ENCODE measurements at places on chromosomes 16 and 17.

- no peak for DNase-seq
These were observed 10.9 kb downstream of the ZACN start for GRCh38 chr17:76089680-76090516.

DNA sequence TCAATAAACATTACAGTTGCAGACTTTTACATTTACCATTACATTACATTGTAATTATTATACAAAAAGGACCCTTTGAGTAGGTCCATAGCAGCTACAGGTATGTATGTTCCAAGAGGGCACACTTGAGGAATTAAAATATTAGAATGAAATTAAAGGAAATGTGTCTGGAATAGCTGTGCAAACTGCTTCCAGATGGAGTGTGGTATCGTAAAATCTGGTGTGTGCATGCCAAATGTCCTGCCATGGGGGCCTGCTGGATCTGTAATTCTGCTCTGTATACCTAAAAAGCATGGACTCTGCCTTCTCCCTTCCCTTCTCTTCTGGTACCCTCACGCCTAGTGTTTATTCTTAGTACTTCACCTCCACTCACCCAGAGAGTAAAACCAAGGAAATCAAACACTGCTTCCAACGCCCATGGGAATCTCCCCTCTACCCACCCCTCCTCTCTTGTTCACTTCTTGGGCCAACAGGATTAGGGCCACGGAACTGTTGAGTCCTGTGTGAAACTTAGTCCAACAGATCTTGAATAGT, 38.7 kb downstream of the STH start:
- DNase-seq = no peak

- no peak for DNase-seq
These were observed 48.6 kb downstream of the ABCA8 start for GRCh38 chr17:68906638-68907037.

DNA sequence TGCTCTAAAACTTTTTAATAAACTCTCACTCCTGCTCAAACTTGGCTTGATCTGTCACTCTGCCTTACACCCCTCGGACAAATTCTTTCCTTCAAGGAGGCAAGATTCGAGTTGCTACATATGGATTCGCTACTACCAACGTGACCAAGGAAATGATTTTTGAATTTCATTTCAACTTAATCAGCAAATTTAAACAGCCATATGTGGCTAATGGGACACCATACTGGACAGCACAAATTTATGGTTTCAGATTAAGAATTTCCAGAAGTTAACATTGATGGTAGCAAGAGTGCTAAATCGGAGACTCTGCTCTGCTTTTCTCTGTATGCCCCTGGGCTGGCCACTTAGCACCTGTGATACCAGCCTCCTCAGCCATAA, 318.2 kb upstream of the PSMD7 start:
- DNase-seq = no peak

DNA sequence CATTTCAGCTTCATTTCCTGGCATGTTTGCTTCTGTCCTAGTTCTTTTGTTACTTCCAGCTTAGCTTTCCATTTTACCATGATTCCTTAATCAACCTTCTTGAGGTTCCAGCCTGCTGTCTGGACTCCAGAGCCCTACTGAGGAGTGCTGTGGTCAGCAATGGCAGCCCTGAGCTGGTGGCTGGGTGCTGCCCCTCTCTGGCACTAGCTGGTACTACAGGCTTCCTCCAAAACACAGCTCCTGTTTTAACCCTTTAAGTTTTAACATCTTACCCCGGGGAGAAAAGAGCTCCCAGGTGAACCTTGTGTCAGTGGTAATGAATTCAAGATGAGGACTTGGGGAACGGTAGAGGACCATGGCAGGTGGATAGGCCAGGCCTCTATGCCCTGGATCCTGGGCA, 395.5 kb downstream of the TMEM114 start:
- no peak for DNase-seq

DNA sequence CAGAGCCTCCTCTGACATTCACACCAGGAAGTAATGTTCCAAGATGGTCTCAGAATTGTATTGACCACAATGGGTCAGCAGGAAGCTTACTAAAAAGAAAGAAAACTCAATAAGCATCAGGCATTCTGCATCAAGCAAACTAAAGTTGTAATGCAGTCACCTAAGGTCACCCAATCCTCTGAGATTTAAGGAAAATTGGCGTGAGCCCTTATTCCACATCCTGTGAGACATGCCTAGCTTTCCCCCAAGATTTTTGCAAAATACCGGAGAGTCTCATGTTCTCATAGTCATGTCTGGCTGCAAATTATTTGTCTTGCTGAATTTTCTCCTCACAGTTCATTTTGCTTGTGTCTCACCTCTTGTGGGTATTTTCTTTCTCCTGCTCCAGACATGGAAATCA, 417.1 kb upstream of the SOX9 start:
- DNase-seq = no peak

DNA sequence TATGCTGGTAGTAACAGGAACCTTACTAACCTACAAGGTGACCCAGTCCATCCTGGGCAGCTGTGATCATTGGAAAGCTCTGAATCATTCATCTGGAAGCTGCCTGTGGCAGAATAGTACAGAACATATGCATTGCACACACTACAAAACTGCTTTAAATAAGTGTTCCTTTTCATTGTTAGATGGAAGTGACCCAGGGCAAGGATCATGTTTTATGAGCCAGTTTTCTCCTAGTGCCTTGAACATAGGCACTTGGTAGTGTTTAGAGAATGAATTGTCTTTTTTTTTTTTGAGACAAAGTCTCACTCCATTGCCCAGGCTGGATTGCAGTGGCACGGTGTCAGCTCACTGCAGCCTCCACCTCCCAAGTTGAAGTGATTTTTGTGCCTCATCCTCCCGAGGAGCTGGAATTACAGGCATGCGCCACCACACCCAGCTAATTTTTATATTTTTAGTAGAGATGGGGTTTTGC, 55.4 kb downstream of the TENT4B start:
- no peak for DNase-seq

GRCh38 chr17:37079735-37080134, 131.0 kb downstream of the AATF start:
- DNase-seq = no peak

DNA sequence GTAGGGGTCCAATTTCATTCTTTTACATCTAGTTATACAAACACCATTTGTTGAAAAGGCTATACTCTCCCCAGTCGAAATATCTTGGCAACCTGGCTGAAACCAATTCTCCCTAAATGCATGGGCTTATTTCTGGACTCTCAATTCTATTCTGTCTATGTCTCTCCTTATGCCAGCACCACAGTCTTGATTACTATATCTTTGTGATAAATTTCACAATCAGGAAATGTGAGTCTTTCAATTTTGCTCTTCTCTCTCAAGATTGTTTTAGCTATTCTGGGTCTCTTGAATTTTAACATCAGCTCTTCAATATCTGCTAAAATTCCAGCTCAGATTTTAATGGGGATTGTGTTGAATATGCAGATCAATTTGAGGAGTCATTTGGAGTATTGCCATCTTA, 5.9 kb upstream of the TRIM25 start:
- DNase-seq = no peak

DNA sequence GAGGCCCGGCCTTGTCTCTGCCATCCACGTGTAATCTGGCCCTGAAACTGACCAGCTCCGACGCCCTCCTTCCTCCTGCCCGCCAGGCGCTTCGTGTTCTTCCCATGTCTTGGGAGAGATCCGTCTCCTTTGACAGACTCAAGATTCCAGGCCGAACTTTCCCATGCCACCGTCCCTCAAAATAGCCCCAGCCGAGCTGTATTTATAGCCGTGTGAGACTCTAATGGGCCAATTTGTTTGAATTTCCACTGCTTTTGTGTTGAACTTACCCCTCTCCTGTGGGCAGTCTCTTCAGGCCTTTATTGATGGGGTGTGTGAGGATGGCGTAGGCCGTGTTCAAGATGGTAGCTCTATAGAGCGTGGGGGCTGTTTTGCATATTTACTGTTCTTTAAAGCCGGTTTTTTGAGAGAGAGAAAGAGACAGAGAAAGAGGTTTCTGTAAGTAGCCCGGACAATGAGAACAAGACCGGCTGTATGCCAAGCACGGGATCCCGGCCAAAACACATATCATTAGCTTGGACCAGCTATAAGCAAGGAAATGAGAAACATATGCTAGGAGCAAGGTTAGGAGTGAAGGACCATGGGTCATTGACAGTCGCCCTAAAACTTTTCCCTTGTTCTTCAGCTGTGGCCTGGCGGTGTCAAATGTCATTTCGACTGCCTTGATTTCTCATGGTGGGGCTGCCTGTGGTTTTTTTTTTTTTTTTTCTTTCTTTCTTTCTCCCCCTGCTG, 124.5 kb upstream of the ZFHX3 start:
- DNase-seq = no peak

DNA sequence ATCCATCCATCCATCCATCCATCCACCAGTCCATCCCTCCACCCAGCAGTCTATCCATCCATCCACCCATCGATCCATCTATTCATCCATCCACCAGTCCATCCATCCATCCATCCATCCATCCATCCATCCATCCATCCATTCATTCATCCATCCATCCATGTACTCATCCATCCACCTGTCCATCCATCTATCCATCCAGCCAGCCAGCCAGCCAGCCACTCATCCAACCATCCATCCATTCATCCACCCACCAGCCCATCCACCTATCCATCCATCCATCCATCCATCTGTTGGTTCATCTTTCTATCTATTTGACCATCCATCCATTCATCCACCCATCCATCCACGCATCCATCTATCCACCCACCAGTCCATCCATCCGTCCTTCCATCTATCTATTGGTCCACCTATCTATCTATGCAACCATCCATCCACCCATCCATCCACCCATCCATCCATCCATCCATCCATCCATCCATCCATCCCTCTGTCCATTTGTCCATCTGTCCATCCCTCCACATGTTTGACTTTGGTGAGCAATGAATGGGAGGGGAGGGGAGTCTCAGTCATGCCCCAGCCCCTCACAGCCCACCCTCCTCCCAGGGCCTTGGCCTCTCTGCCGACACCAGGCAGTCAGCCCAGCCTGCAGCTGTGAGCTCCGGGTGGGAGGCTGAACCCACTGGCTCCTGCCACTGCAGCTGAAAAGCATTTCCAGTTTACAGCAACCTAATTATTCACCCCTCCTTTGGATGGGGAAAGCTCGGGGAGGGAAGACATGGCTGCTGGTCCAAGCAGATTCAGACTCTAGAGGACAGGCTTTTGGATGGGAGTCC, 38.1 kb upstream of the SSTR5 start:
- peak; percentile 62 for DNase-seq

DNA sequence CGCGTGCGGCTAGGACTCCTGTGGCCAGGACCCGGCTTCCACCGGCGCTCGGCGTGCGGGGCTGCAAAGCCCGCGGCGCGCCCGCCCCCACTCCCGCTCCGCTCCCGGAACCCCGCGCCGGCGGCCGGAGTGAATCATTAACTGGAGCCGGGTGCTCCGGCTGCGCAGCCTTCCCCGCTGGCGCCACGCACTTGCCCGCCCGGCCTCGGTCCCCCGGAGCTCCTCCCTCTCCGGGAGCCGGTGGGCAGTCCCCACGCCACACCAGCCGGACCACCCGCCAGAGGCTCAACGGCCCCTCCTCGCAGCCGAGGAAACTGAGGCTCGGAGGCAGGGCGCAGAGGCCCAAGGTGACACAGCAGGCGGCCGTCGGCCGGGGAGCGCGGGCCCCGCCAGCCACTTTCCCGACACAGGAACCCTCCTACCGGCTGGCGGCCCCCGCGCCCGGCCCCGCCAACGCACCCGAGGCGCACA, 580 bp downstream of the BCAR1 start:
- DNase-seq = no peak

GRCh38 chr16:30844671-30845449, 49.0 kb downstream of the BCL7C start:
- peak; percentile 72 for DNase-seq

GRCh38 chr17:13031718-13032350, 14.0 kb upstream of the ELAC2 start:
- DNase-seq = no peak

GRCh38 chr17:6660805-6661463, 9.4 kb downstream of the C17orf100 start:
- no peak for DNase-seq

GRCh38 chr17:27520491-27521185, 64.4 kb downstream of the KSR1 start:
- peak; percentile 75 for DNase-seq

- DNase-seq = no peak
These were observed 57.2 kb downstream of the WDR45B start for GRCh38 chr17:82590881-82591539.

DNA sequence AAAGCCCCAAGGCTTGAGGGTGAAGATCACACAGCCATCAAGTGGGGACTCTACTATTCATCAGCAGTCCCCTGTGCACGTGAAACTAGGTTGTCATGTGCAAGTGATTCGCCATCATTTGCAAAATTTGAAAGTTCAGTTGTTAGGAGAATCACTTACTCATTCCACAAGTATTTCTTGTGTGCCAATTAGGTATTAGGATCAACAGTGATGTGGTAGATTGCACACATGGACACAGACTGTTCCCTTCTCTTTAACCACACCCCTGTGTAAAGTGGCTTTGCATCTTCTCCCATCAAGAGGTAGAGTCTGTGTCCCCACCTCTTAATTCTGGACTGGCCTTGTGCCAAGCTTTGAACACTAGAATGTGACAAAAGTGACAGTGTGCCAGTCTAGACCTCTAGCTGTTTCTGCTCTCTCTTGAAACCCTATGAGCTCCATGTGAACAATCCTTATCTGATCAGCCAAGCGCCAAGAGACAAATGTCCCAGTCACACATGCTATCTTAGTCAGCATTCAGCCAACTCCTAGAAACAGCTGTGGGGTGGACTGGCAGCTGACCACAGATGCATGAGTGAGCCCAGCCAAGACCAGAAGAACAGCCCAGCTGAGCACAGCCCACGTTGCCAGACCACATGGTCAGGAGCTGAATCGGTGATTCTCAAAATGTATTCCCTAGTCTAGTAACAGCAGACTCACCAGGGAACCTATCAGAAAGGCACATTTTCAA, 31.5 kb upstream of the SHISA9 start:
- DNase-seq = no peak

GRCh38 chr17:65228734-65229620, 91.8 kb downstream of the RGS9 start:
- DNase-seq = no peak

GRCh38 chr16:79261481-79261940, 339.0 kb downstream of the MAF start:
- no peak for DNase-seq

DNA sequence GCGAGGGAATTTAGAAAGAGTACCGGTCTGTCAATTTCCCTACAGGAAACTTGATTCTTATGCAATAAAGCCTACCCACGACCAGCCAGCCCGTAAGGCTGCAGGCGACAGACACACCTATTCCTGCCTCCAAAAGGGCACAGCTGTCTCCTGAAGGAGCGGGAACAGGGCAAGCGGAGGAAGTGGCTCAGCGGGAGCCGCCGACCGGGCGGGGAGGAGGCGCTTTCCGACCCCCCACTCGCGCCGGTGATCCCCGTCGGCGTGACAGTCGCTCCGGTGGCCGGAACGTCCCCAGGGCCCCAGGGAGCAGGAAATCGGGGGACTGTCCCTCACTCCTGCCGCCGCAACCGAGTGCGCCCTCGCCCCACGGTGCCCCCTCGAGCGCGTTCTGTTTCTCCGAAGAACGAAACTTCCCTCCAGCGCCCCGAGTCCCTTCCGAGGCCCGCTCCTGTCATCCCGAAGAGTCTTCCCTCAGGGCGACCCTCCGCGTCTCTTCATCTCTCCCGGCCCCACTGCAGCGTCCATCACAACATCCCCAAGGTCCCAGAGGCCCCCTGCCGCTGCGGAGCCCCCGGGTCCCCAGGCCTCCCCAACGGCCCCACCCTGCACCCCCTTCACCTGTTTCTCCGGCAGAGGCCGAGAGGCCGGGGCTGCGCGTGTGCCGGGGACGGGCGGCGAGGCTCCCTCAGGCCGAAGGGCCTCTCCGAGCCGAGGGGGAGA, 421 bp downstream of the STAT3 start:
- DNase-seq = no peak

All from hippocampal formation (tissue), 2 donors.